ENCODE measurements at places on chromosomes 13 and 19.

- no peak for DNase-seq
Observed at GRCh38 chr13:30022256-30022655, 171.8 kb upstream of the UBL3 start.

DNA sequence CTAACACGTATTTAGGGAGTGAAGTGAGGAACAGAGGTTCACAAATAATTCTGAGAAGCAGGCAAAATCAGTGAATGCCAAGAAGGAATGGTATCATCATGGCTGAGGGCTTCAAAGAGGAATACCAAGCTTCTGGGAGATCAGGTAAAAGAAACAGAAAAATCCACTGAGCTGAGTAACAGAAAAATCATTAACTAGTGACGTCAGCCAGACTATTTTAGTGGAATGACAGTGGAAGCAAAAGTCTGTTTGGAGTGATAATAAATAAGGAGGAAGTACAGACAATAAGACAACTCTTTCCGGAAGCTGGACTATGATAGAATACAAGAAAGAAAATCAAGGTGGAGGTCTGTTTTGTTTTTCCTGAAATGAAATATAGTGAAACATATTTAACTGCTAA is 83.5 kb downstream of the SACS start:
- DNase-seq, result no peak

DNA sequence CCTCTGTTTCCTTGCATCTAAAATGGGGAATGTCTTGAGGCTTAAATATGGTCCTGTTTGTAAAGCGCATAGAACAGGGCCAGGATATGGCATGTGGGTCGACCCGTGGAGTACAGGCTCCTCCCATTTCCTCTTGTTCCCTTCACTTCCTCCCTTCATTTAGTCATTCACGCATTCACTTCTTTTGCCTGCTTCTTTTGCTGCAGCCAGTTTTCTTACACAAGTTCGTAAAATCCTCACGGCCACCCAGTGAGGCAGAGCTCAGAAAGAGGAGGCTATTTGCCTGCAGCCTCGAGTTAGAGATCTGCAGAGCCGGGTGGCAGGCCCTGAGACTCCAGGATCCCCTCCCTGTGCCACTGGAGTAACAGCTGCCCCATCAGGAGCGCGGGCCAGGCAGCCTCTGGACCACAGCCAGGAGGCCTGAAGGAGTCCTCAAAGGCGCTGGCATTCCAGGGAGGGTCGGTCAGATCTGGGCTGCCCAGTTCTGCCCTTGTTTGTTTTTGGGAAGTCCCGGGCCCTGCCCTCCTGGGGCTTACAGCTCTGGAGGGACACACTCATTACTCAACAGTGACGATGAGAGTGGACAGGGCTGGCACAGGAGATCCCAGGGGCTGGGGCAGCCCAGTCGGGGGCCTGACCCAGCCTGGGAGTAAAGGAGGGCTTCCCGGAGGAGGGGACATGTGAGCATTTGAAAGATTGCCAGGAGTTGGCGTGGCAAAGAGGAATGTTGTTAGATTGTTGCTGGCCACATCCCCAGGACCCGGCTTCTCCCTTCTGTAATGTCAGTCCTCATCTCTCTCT is 4.6 kb downstream of the PPP5C start:
- DNase-seq, result no peak

DNA sequence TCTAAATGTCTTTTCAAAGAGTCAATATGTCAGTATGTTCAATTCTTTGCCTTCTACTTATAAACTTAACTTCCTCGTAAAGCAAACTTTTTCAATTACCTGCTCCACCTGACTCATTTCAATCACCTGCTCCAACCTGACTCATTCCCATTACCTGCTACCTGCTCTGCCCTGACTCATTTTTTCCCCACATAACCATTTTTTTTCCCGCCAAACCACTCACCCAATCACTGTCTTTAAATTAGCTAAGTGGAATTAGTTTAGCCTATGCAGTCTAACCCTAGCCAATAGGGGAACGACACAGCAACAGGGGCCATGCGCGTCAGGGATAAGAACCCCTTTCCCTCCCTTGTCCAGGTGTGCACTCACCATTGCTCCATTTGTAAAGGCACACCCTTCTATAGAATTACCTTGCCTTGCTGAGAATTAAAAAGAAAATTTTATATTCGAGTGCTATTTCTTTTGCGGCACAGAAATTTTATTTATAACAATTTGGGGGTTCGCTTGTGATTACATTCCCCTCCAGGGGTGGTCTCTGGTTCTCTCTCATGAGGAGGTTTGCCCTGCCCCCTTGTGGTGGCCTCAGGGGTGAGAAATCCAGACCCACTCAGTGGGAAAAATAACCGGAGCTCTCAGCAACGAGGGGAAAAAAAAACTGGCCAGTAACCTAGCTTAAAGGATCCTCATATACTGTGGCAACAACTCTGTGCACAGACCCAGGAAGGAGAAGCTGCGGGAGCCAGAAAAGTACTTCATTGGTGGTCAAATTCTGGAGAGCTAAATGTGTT is 193.1 kb downstream of the ZNF486 start:
- no peak for DNase-seq

DNA sequence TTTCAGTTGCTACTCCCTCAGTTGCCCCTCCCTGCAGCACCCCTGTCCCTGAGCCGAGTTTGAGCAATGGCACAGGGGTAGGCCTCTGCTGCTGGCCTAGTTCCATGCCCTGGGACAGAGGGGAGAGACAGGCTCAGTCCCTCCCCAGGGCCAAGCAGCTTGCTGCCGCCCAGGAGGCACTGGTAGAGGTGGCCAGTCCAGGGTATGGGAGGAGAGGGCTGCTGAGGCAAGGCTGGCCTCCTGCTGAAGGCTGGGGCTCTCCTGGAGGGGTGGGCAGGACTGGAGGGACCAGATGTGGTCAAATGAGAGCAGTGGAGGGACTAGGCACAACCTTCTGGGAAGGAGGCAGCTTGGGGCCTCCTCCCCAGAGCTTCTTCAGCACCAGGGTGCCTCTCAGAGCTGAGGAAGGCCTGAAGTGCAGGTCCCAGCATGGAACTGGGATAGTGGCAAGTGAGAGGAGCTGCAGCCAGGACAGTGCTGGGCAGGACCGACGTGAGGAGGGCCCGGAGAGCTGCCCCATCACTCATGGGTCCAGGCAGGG is 29.8 kb upstream of the VSTM2B start:
- no peak for DNase-seq

DNA sequence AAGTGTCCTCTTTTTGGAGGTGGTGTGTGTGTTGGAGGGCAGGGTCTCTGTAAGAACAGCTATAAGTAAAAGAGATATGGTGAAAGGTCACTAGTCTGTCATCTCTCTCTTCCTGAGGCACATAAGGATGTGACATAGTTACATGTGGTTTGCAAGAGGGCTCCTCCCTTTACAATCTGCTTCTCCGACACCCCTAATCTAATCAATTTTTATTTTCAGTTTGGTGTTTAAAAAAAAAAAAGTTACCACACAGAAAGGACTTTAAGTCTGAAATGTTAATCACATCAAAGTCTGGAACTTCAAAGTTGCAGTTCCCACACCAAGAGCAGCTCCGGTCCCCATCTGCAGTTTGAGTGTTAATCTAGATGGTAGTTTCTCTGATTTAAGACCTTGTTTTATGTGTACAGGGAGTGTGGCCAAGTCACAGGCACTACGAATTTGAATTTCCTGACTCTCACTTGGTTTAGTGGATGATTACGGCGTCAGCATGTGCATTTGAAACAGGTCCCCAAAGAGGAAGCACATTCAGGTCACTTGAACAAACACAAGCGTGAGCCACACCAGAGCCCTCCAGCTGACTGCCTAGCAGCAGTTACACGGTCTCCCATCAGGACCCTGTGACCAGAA is 53.1 kb downstream of the FOXO1 start:
- DNase-seq, result peak; percentile 37

DNA sequence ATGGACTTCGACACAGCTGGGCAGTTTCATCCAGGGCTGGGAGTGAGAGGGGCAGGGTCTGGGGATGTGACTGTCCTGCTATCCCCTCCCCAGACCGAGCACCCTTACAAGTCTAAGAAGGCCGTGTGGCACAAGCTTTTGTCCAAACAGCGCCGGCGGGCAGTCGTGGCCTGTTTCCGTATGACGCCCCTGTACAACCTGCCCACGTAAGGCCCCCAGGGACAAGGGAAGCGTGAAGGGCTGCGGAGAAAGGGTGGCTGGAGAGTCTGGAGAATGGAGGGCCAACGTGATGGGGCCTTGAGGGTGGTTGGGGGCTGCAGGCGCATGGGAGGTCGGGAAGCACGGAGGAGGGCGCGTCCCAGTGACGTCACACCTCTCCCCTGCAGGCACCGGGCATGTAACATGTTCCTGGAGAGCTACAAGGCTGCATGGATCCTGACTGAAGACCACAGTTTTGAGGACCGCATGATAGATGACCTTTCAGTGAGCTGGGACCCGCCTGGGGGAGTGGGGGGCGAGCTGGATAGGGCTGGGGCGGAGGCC is 89.5 kb downstream of the MAP4K1 start:
- DNase-seq, result no peak
